ENCODE measurements at places on chromosomes 4 and X.

DNA sequence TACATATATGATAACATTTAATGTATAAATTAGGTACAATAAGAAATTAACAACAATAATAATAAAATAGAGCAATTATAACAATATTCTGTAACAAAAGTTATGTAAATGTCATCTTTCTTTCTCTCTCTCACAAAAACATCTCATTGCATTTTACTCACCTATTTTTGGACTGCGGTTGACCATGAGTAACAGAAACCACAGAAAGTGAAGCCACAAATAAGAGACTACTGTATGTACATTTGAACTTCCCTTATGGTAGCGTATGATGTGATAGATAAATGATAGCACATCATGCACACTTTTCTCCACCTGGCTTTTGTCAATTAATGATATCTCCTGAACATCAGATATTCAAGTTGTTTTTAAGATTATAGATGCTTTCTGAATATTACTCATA is 80.5 kb downstream of the HNRNPD start:
- DNase-seq, result no peak

DNA sequence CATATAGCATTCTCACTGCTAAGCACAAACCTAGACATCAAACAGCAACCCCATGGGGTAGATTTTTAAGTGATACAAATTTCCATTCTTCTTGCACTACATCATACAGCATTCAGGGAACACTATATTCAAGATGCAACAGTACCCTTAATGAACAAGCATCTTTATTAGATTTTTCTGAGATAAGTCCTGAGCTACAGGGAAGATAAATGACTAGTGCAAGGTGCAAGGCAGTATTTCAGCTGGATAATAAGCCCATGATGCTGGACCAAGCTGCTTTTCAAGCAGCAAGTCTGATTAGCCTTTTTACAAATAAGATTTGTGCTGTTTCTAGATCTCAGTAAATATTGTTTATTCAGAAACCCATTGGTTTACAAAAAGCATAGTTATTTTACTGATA is 192.6 kb upstream of the ATOH1 start:
- DNase-seq, result no peak

DNA sequence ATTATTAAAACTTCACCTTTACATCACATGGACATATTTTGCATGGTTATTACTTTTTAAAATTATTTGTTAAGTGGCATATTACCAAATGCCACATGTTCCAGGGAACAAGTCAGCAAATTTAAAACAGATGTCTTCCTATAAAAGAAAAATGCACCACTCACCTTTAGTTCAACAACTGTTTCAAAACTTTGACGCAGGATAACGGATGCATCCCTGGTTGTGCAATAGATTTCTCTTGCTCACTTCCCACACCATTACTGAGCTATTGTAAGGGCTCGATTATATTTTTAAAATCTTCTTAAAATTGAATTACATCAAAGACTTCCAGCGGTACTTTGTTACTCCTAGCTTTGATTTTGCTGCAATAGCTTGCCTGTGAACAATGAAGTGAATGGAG is 93.0 kb upstream of the ARHGAP24 start:
- no peak for DNase-seq

DNA sequence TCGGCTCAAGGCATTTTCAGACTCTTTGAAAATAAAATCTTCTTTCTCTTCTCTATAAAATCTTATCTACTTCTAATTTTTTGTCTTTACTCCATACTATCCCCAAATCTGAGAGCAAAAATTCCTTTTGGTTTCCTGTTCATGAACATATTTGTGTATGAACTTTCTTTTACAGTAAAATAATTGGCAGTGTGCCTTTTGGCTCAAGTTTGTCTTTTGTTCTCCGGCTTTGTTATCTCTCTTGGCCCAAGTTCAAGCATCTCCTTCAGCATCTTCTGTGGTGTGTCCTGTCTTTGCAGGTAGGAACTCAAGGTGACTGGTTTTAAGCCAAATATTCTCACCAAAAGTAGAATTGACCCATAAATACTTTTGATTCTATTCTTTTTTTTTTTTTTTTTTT is 276.6 kb upstream of the FAT1 start:
- DNase-seq, result no peak

- no peak for DNase-seq
Measured at GRCh38 chr4:40881096-40881495, 131.3 kb downstream of the NSUN7 start.

GRCh38 chr4:72366601-72367000 is 202.4 kb downstream of the ADAMTS3 start:
- no peak for DNase-seq

DNA sequence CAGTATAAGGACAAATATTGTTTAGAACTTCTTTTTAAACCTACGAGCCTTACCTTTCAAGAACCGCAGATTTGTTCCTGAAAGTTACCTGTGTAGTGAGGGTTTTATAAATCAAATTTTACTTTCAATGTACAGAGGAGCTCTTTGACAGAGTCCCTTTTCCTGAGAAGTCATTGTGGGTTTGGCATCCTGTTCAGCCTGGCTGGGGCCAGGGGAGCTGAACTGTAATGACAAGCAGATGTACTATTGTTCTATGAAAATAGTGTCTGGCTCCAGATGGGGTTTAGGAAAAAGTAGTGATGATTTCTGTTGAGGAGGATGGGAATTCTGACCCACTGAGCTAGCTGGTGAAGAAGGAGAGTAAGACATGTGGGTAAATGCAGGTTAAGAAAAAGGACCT is 196.2 kb upstream of the PGRMC2 start:
- DNase-seq, result no peak

DNA sequence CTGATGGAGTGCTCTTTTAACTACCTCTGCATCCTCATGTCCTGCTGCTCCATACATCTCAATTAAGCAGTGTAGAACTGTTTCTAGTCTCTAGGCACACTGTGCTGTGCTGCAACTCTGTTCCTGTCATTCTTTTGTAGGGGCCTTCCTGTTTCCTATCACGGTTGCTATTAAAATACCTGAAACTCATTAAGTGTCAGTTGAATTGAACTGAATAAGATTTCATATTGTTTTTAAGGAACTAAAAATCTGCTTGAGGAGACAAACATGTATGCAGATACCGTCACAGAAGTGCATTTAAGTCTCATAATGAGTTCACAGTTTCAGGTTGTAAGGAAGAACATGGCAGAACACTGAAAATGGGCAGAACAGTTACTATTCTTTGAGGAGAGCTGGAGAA is 170.1 kb downstream of the LARP7 start:
- DNase-seq, result no peak

GRCh38 chr4:113556382-113557134 is 205.0 kb downstream of the CAMK2D start:
- no peak for DNase-seq

- no peak for DNase-seq
Measured at GRCh38 chr4:75733369-75733768, 9.0 kb downstream of the USO1 start.

GRCh38 chrX:152072236-152072635 is 66.1 kb downstream of the MAGEA10 start:
- DNase-seq, result no peak

DNA sequence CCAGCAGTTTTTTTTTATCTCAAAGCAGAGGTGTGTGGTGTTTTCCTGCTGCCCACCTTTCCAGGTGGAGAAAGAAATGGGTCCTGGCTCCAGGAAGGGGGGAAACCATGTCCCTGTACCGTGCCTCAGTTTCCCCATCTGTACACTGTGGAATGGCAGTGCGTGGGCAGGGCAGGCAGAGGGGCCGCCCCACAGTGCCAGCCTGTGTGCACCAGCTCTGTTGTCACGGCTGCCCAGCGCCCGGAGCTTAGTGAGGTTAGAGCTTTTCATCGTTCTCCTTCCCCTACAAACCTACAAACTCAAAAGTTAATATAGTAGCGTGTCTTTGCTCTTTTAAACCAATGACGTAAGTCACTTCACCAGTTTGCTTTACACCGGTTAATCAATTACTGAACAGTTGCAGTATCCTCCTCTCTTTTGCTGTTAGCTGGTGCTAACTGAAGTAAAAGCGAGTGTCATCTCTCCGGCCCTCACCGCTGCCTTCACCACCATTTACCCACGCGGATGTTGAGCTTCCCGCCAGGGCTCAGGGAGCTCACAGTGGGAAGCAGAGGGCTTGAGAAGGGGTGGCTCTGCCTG is 114.8 kb upstream of the ADRA2C start:
- DNase-seq, result peak; percentile 33

DNA sequence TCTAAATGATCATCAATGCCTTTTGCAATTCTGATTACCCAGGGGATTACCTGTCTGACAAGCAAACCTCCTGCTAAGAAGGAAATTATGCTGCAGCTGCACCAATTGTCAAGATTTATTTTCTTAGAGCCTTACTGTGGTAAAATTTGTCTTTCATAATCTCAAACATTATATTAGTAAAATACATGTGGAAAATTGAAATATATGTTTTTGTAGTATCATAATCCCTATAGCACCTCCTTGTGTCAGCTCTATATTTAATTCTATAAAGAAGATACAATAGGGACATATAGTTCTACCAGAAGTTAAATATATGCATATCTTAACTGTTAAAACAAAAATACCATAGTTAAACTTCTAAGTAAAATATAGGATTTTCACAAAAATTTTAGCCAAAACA is 655.6 kb upstream of the PCDH10 start:
- DNase-seq, result no peak

- DNase-seq, result no peak
Measured at GRCh38 chrX:119643696-119644095, 37.5 kb upstream of the NKRF start.

- no peak for DNase-seq
Measured at GRCh38 chr4:68257719-68258118, 12.2 kb upstream of the TMPRSS11B start.

DNA sequence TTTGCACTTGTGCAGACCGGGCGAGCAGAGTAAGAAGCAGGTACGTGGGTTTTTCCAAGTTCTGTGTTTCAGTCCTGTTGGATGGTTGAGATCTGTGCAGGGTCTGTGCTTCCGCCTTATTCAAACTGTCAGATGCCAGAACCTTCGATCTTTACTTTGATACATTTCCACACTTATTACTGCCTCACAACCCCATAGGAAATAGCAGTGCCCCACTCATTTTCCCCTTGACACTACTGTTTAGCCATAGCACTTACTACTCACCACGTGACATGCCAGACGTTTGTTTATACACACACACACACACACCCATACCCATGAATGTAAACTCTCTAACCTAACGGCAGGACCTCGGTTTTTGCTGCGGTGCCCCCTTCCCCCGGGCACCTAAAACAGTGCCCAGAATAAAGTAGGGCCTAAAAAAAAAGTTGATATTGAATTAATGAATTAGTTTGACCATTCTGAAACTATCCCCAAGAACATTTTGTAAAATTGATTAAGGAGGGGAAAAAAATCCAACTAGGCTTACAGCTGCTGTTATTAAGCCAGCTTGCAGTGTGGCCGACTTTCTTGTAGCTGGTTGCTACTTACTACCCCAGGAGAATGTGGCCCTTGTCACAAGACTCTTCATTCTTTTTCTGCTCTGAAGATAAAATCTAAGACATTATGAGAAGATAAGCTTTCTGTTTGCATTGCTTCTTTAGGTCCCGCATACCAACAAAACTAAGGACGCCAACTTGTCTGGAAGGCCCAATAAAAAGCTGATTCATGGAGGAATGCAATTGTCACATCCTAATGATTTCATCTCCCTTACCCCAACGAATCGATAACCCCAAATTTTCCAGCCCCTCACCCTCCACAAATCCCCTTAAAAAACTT is 704 bp upstream of the SEPSECS start:
- DNase-seq, result no peak

DNA sequence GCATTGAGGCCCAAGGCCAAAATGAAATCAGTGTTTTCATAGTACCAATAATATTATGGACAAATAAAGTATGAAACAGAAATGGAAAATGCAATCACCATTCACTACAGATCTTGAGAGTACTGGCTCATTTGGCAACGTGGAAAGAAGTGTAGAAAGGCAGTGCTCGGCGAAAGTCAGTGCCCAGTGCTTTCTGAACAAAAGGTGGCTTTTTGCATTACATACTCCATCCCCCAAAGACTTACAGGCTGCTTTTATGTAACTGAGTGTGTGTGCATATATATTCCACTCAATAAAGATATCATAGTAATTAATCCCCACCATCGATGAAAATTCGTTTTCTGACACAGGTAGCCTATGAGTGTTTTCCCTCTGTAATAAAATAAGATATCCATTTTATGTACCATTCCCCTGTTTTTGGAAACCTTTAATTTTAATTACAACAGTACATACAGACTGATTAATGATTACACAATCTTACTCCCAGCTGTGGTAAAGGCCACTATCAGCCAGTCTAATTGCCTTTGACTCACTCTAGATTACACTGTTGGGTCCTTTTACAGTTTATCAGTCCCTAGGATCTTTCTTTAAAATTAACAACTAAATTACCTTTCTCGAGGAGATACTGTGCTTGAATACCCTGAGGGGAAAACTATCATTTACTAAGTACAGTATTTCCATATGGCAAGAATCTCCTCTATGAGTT is 65.9 kb downstream of the MAD2L1 start:
- no peak for DNase-seq

- DNase-seq, result peak; percentile 34
Measured at GRCh38 chr4:16225167-16225862, 956 bp downstream of the TAPT1 start.

- DNase-seq, result no peak
Measured at GRCh38 chr4:164824581-164824980, 52.4 kb upstream of the APELA start.

DNA sequence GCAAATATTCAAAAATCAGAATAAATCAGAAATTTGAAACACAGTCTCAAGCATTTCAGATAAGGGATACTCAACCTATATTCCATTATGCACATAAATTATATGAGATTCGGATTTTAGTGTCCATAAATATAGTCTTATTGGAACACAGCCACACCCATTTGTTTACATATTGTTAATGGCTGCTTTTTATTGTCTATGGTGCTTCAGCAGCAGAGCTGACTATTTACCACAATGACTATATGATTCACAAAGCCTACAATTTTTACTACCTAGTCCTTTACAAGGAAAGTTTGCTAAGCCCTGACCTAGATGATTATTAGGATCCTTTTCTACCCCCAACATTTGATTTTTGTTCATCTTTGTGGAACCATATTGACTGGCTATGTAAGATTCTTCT is 63.9 kb downstream of the IL1RAPL1 start:
- no peak for DNase-seq

- no peak for DNase-seq
Measured at GRCh38 chr4:17468619-17469221, 43.2 kb downstream of the QDPR start.

DNA sequence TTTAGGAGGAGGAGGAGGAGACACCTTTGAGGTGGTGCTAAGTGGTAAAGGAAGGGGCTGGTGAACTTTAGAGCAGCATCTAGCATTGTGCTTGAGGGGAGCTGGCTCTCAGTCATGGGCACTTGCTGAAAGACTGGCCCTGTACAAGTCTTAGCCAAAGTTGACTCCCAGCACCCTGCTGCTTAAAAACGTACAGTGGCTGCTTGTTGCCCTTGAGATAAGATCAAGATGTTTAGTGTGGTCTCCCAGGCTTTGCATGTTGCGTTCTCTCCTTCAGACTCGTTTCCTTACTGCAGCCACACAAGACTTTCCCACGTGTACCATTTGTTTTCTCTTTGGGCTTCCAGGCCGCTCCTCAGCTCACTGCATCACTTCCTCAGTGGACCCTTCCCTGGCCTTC is 1.8 kb downstream of the MED28 start:
- DNase-seq, result no peak

GRCh38 chr4:90992213-90992612 is 865.0 kb downstream of the CCSER1 start:
- no peak for DNase-seq
